ENCODE measurements at places on chromosomes 5 and 9.

GRCh38 chr9:93473411-93473810 is 20.0 kb upstream of the FAM120AOS start:
- peak; percentile 19 for DNase-seq

- no peak for DNase-seq
These were observed 1.3 kb downstream of the ADAMTS6 start for GRCh38 chr5:65480306-65480865.

- no peak for DNase-seq
These were observed 32.3 kb downstream of the NTRK2 start for GRCh38 chr9:84701801-84702200.

GRCh38 chr5:102835717-102836116 is 80.6 kb downstream of the PAM start:
- no peak for DNase-seq

- no peak for DNase-seq
These were observed 7.8 kb downstream of the CCT5 start for GRCh38 chr5:10257870-10258269.

DNA sequence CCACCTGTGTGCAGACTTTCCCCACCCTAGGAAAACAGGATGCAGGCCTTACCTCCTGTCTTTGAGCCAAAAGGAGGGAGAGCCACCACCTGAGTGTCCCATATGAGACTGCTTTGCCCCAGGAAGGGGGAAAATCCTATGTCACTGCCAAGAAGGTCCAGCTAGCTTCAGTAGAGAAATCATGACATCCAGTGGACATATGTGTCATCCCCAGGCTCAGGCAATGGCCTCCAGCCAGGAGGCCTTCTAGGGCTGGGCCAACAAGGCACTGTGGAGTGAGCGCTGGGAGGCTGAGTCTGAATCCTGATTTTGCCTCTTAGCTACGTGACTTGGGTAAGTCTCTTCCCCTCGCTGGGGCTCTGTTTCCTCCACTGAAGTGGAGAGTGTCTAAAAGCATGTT is 60.2 kb downstream of the SMIM23 start:
- no peak for DNase-seq

GRCh38 chr5:170569101-170569500 is 65.3 kb downstream of the KCNIP1 start:
- DNase-seq, result no peak

GRCh38 chr9:127561491-127562278 is 50.4 kb upstream of the STXBP1 start:
- peak; percentile 96 for DNase-seq

- DNase-seq, result no peak
These were observed 94.3 kb downstream of the INSYN2B start for GRCh38 chr5:169886033-169886432.

GRCh38 chr9:134551644-134552348 is 89.8 kb upstream of the COL5A1 start:
- no peak for DNase-seq

DNA sequence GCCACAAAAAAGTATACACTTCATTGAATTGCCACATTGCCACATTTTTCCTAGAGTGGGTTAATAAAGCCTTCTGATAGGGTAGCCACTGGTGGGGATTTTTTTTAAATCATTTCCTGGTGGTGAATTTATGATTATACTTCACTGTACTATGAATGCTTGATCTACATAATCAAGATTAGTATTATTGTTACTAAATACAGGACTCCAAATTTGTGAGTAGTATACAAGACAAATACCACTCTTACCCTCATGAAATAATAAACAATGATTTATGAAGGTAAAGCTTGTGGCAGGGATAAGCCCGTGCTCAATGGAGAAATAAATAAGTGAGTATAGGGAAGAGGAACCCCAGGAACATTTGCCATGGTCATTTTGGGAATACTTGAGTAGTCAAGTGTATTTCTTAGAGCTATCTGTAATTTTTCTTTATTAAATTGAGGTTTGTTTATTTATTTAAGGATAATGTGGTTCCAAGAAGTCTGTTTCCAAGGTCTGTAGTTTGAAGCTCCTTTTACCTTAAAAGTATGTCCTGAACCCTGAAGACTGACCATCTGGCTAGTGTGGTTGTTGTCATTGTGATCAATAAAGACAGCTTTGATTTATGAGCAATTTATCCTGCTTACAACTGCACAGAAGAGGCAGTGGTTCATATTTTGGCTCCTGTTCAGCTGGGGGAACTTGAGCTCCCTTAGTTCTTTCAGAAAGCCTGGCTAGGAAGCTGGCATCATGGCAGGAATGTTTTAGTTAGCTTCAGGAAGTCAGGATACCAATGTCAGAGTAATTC is 118.6 kb downstream of the ZSWIM6 start:
- no peak for DNase-seq

DNA sequence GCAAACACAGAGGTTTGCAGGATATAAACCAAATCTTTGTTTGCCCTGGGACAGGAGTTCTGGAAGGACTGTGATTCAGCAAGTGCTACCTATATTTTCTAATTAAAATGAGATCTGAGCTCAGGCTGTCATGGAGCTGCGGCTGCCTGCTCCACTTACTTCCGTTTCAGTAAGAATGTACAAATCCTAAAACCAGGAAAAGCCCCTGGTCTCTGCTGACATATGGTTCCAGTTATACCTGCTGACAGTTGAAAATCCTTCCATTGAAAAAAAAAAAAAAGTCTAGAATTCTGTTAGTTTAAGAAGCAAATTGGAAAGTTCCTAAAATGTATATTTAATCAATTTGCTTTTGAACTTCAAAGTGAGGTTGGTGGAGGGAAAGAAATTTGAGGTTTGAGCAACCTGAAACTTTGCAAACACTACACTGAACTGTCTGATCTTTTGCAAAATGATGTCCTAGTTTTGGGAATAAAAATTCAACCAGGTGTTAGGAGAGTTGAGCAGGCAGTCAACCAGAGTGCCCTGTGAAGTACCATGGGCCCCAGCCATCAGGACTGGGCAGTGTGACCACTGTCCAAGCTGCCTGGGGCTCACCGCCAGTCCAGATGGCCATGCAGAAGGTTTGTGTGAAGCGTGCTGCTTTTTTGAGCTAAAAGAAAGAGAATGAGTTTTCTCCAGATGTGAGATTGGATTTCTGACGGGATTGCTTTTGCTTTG is 50.6 kb downstream of the SHB start:
- DNase-seq, result no peak

DNA sequence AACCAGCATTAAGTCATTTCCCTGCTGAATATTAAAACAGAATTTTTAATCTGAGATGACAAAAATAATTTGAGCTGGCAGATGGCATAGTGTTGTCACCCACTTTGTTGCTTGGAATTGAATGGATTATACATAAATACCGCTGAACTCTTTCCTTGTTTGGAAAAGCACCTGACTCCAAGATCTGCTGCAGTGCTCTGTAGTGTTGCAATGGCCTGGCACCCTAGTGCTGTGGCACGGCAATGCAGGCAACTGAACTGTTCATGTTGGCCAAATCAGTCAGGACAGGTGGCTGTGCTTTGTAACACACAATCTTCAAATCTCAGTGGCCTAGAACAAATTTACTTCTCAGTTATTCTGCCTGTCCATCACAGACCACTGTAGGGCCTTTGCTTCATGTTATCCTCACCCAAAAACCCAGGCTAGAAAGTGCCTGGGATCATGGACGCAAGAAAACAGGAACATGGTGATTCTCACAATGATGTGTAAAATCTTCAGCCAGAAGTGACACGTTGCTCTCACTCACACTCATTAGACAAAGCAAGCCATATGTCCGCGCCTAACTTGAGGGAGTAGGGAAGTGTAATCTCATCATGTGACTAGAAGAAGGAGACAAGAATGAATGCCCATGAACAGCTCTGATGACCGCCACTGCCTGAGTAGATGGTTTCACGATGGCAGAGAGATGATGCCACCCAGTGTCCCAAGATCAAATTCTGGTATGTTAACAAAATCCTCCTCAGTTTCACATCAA is 191.9 kb upstream of the PUM3 start:
- no peak for DNase-seq

- no peak for DNase-seq
These were observed 50.4 kb downstream of the PIK3R1 start for GRCh38 chr5:68265822-68266395.

GRCh38 chr9:89527084-89527483 is 29.2 kb upstream of the SEMA4D start:
- DNase-seq, result no peak

GRCh38 chr5:156587012-156587411 is 260.0 kb downstream of the SGCD start:
- DNase-seq, result no peak

GRCh38 chr5:138903130-138903775 is 28.1 kb upstream of the LRRTM2 start:
- no peak for DNase-seq

DNA sequence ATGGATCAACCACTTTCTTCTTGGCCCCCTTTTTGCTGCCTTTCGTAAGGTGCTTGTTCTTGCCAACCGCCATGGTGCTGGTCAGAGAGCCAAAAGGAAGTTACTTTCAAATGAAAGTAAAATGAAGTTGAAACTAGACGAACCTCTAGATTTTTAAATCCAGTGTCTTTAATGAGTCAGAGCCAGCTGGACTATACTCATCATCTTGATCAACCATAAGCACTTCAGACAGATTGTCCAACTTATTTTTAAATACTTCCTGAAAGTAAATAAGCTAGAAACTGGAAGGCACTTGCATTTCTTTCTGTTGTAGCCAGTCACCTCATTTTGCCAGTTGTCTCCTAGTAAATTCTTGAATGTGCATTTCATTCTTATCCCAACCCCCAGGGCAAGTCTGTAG is 48.9 kb downstream of the JMY start:
- DNase-seq, result no peak

- peak; percentile 12 for DNase-seq
These were observed 26.0 kb downstream of the SLC31A2 start for GRCh38 chr9:113176803-113177202.

- no peak for DNase-seq
These were observed at the start of gene WNK2 for GRCh38 chr9:93183663-93184431. Gene WNK2, plus strand, starts transcription at chr9:93184139. Its CDS starts 791 bp downstream, at chr9:93184930.

DNA sequence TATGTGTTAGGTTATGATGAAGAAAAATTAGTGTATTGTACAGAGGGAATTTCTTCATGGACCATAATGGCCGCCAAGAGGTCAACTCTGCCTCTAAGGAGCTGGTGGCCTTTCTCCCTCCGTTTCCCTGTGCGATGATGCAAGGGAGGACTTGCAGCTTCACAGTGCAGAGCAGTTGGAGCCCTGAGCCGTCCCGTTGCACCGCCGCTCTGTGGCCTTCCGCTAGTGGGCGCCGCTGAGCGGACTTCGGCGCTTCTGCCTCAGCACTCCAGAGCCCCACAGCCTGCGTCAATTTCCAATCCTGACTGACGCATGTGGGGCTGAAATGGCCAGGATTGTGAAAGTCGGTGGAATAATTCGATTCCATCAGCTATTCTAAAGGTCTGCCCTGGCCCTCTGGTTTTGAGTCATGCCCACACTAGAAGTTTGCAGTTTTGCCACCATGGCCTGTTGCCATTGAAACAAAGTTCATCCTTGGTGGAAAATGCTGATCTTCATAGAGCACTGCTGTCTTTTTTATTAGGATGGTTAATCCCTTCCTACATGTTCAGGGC is 22.7 kb upstream of the LECT2 start:
- no peak for DNase-seq

- DNase-seq, result no peak
These were observed 1.9 kb upstream of the IDNK start for GRCh38 chr9:83620841-83621636.

GRCh38 chr5:1130218-1130946 is 18.5 kb upstream of the SLC12A7 start:
- DNase-seq, result no peak

DNA sequence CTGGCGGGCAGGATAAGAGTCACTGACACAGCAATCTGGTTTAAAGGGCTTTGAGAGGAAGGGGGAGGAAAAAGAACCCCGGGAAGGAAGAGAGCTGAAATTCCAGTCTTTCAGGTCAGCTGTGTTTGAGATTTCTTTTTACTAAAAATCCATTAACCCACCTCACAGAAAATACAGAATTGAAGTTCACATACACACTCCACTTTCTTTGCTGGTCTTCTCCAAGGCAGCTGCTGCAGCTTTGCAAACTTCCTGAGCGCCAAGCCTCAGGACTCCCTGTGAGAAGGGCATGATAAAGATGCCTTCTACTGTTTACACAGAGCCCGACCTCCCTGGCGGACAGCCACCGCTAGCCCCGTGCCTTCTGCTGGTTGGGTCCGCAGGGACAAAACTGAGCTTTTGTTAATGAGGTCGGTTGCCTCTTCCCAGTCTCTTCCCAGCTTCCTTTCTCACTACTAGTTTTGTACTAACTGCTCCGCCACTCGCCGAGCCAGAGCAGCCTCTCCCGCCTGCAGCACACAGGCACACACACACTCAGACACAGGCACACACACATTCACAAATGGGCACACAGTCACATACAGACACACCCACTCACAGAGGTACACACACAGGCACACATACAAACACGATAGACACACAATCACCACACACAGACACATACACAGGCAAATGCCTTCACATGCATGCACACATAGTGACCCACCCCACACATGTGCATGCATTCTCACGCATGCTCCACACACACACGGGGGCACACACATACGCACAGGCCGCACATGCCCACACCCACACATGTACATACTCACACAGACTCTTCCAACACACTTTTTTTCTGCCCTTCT is at the start of gene FREM1:
FREM1 (minus strand) TSS at position 468 of the 845 bp plus-strand sequence. CDS start 41,451 bp downstream, outside the sequence.
- DNase-seq, result no peak

- no peak for DNase-seq
These were observed 588 bp downstream of the TRAF2 start for GRCh38 chr9:136886610-136887597.

DNA sequence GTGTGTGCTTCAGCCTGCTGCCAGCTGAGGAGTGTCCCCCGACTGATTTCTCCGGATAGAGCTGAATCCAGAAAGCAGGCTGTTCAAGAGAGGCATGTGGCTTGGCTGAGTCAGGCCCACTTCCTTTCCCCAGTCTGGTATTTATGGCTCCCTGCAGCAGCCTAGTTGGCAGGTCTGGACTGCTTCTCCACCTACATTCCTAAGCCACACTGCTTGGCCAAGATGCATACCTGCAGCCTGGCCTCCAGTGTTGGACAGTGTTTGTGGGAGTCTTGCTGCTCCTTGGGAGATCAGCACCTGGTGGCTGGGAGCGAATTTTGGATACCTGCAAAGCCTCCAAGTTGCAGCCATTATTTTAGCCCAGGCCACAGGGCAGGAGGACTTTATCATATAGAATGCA is 670.8 kb downstream of the ACTL7B start:
- peak; percentile 88 for DNase-seq

- no peak for DNase-seq
These were observed 133.2 kb downstream of the CFAP90 start for GRCh38 chr5:7717691-7718090.

GRCh38 chr5:165310031-165310430 is 1804.6 kb downstream of the MAT2B start:
- DNase-seq, result no peak
